ENCODE measurements at places on chromosomes 6 and 20.

DNA sequence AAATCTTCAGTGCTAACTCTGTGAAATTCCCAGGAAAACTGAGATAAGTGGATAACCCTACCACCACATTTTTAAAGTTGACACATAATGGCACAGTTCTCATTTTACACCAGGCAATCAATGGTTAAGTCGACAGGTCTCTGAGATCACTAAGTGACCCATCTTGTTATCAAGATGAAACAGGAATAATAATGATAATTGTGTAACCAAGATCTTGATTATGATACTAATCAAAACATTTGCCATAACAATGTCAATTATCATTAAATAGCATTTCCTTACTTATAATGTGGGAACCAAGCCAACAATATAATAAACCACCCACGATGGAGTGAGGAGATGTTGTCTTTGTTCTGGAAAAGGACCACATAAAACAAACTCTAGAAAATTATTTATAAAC lies 541.6 kb downstream of the TFAP2B start:
- DNase-seq: no peak

GRCh38 chr6:24157886-24158285 lies 31.9 kb downstream of the NRSN1 start:
- no peak for DNase-seq

GRCh38 chr6:85640821-85641220 lies 1.9 kb downstream of the SYNCRIP start:
- DNase-seq: no peak

DNA sequence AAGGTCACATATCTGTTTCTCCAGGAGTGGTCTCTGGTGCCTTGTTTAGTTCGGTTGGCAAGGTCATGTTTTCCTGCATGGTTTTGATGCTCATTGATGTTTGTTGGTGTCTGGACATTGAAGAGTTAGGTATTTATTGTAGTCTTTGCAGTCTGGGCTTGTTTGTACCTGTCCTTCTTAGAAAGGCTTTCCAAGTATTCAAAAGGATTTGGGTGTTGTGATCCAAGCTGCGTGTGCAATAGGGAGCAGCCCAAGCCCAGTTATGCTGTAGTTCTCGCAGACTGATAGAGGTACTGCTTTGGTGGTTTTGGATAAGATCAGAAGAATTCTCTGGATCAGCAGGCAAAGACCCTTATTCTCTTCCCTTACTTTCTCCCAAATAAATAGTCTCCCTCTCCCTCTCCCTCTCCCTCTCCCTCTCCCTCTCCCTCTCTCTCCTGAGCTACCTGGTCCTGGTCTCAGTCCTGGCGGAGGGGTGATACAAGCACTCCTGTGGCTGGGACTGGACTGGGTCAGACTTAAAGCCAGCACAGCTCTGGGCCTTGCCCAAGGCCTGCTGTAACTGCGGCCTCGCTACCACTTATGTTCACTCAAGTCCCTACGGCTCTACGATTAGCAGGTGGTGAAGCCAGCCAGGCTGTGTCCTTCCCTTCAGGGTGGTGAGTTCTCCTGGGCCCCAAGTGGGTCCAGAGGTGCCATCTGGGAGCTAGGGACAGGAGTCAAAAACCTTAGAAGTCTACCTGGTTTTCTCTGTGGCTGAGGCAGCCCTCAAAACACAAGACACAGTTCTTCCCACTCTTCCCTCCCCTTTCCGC lies 27.3 kb upstream of the GRM4 start:
- no peak for DNase-seq

- DNase-seq: no peak
Observed at GRCh38 chr6:1858196-1858595, 248.5 kb downstream of the FOXC1 start.

Data from breast epithelium (tissue), 4 donors.